ENCODE measurements at places on chromosomes 6 and 20. TPM values are rescaled to one million over a fixed set of nuclear protein-coding genes. Genes with fewer than 3 reads are reported as not detected.

- no peak for DNase-seq
Observed at GRCh38 chr20:54040531-54040930, 29.9 kb downstream of the BCAS1 start.

- no peak for DNase-seq
Observed at GRCh38 chr6:63649847-63650265, 14.3 kb downstream of the PHF3 start.

DNA sequence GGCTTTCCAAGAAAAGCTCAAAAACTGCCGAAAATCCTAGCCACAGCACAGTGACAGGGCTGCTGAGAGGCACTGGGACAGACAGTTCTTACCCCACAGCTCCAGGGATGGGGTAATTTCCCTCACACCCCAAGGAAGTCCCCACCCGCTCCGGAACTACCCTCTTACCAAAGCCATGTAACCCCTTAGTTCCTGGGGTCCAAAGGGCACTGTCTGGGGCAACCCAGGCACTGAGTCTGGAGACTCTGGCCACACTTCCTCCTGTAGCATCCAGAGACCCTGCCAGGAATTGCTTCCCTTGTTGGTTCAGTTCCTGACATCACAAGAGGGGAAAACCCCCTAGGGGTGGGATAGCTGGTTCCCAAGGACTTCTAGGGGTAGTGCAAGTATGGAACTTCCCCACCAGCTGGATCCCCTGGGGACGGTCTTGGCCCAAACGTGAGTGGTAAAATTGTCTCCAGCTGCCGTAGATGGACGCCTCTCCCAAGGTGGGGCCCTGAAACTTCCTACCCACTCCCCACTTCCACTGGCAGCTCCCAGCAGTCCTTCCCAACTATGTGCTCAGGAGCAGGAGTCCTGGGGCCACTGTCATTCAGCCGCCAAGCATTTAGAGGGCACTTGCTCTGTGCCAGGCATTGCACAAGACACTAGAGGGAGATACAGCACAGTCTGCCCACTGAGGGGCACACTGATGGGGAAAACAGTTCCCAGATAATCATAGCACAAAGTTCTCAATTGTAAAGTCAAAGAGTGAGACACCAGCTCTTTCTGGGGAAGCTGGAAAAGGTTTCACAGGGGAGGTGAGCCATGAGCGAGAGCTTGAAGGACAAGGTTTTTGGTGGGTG lies 17.2 kb upstream of the HCK start:
- DNase-seq, result no peak

DNA sequence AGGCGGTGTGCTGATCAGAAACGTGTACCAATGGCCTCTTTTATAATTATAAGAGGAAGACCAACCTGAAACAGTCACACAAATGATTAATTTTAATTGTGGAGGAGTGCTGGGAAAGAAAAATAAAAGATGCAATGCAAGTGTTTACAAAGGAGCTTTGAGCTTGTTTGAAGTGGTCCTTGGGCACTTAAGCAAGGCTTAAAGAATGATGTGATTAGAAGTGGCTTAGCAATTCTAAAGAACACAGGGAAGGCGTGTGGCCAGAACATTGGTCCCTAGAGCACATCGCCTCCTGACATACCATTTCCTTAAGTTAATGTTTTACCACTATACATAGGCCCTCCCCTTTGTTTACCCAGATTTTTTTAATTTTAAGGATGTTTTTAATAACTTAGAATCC lies 26.1 kb downstream of the PTPN1 start:
- no peak for DNase-seq

DNA sequence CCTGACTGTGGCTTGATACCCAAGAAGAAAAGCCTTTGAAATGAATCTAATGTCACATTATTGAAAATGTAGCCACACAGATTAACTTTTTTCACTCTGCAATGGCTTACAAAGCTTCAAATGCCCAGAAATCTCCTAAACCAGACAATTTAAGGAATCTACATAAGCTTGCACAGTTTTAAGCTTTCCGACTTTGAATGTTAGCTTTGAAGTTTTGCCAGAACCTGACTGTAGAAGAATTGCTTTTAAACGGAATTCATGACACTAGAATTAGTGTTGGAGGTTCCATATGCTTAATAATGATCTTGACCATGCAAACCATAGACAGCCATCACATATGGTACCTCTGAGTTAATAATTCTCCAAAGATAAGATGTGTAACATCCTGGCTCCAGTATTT lies 798.5 kb upstream of the EPHA7 start:
- DNase-seq, result no peak

DNA sequence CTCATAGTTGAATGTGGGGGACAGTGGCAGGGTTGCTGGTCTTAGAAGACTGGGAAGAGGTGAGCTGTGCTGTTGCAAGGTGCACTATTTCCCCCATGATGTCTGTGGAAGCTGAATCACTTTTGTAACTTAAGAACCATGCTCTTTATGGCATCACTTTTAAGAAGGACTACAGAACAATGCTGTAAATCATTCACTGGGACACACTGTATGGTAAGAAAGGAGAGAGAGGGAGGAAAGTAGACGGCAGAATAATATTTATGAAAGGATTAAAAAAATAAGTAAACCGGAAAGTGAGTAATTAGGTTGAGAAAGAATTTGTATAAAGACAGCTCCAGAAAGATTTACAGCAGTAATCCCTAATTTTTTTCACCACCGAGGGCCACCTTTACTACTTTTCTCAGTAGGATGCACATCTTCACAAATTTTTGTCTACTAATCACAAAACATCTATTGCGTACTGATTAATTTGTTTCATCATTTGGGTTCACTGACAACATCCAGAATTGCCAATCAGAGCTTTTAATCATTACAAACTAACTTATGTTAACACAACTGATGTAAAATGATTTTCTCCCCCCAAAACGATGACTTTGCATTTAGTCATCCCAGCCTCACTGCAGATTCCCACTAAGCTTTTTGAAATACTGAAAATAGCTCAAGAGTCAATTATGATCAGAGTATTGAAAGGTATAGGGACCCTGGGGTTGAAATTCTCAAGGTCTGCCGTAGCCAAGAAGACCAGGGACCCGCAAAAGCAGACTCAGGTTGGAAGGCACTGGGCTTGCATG lies 560.7 kb upstream of the NOX3 start:
- DNase-seq, result no peak

DNA sequence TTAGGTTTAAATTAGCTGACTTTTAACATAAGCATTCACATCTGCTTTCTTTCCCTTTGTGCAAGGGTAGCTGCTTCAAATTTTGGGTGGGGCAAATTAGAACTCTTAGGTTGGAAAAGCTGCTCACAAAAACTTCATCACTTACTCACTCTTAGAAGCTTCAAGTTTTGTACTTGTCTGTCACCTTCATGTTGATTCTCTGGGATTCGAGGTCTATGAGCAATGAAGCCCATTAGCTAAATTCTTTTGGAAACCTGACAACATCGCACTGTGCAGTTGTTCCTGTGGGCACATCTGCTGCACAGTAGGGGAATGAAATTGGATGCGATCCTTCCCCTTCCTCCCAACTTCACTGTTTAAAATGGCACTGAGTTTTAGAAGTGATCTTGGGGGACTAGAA lies 156.1 kb downstream of the UBE3D start:
- DNase-seq, result peak; percentile 28

DNA sequence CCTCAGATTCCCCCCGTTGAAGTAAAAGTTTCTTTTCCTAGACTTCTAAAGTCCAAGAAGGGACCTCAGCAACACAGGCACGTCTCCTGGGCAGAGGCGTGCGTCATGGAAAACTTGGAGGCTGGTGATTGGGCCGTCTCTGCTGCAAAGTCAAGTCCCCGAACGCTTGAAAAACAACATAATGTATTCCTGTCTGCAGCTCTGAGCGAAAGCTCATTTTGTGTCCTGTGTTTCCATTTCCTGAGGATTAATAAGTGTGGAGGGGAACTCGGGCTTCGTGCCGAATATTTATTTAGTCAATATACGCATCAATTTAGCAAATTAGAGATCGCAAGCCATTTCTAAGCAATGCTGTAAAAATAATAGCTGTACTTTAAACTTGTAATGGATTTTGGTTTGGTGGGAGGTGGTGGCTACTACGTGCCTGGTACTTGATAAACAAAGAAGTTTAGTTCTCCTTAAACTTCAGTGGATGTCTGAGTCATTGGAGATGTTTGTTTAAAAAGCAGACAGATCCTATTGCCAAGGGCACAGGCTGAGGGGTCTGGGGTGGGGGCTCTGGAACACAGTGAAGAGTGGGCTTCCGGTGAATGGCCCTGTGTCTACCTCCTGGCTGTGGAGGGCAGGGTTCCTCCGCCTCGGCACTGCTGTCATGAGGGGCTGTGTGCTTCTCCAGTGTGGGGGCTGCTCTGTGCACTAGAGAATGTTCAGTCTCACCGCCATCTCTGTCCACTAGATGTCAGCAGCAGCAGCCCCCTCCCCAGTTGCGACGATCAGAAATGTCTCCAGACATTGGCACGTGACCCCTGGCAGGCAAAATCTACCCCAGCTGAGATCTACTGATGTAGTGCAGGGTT lies 21.8 kb downstream of the PCK1 start:
- peak; percentile 46 for DNase-seq

DNA sequence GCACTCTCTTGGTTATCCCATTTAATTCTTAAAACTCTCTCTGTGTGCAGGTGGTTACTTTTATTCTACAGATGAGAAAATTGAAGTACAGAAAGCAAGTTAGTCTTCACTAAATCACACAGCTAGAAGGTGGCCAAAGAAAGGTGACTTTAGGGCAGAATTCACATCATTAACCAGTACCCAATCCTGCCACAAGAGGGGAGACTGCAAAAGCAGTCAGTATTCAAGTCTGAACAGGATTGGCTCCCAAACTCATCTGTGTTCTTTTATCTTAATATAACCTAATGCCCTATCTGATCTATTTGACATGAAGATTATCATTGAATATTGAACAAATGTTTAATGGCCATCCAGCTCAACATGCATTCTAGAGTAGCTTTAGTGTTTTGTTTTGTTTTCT lies 225.3 kb upstream of the FAM83B start:
- DNase-seq, result no peak

DNA sequence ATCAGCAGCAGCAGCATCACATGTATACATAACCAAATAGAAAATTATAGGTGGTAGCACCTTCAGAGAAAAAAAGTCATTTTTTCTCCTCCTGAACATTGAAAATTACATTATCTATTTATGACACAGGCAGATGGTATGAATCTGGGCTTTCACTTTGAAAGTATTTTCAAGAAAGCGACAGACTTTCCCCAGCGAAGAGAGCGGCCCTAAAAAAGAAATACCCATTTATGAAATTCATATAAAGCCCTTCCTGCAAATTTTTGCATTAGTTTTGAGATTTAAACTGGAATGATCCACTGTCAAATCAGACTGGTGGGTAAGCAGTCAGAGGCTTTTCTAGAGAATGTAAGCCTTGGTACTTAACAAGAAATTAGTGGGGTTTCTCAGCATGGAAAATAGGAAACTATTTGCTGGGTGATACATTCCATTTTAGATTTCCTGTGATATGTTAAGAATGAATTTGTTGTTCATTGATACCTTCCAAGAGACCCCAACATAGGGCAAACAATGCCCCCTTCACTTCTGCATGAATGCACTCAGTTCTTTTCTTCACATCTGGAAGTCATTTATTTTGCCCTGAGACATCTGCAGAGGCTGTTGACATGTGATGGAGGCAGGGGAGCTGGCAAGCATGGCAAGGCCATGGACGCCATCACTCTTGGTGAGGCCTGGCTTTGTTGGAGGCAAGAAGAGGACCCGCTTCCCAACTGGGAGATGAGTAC lies 147.0 kb downstream of the LINC00237 start:
- no peak for DNase-seq

DNA sequence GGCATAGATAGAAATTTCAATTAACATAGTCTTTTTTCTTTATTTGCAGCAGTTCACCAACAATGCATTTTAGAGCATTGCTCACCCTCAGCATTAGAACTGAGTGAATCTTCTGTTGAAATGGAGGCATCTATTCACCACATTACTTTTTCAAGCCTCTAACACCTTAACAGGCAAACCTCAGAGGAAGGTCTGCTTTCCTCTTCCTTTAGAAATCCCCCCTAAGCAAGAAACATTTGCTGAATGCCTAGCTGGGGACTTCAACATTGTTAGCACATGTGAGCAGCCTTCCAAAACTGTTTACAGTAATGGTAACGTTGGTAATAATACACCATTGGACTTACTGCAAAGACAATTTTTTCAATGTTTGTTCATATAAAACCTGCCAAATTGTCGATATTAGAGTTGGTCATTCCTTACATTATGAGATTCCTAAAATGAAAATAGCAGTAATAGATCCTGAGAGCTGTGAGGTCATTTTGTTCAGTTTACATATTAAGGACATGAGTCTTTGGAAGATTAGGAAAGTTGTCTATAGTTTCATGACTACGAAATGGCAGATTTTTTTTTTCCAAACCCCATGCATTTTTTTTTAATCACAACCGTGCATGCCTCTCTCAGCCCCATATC lies 20.6 kb upstream of the AKIRIN2 start:
- no peak for DNase-seq

GRCh38 chr6:133966654-133967329 lies 13.8 kb downstream of the TBPL1 start:
- DNase-seq, result no peak

- DNase-seq, result no peak
Observed at GRCh38 chr20:32988008-32988407, 16.2 kb downstream of the SUN5 start.

GRCh38 chr20:48984575-48985219 lies 61.4 kb upstream of the CSE1L start:
- no peak for DNase-seq

DNA sequence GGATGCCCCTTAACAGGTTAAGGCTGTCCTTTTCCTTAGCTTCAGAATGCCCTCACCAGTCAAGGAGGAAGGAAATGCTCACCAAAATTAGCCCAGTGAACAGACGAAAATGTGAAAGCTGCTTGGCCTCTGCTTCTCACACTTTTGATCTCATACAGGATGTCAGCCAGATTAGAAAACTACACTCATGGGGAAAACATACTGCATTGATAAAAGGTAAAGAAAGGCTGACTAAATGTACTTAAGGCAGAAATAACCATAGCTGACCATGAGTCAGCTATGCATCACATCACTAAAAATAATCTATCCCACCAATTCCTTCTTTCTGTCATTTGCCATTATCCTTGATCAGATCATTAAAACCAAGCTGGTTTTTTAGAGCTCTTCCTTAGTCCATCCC lies 198.4 kb upstream of the TENT5A start:
- peak; percentile 86 for DNase-seq

DNA sequence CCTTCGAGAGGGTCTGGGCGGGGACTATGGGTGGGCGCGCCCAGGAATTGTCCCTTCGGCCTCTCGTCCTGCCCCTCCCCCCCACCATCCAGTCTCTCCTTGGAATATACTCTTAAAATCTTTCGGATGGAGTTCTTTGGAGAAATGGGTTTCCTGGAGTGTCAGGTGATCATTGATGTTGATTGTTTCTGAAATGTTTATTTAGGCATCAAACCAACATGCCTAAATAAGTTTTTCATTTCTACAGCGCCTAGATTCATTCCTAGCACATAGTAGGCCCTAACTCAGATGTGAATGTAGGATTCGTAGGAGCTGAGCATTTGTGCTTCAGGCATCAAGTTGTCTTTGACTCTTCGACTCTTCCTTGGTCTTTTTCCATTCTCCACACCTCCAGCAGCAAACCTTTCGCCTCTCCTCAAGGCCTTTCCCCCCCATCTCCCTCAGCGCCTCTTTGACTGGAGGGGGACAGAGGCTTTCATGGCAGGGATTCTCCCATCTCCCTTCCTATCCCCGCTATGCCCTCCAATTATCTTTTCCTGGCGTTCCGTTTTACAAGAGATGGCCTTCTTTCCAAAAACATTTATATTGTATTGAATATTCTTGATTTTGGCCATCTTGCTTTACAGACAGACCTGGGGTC lies 610 bp downstream of the CASP8AP2 start:
- DNase-seq, result no peak

- DNase-seq, result no peak
Observed at GRCh38 chr6:84242265-84242664, 14.8 kb upstream of the CEP162 start.

OPRL1 gene
- total RNA-seq, result 2.6 TPM

C4A gene
- 46.0 TPM for total RNA-seq

FAM83C gene
- not detected for total RNA-seq

GSTA5 gene
- total RNA-seq, result not detected

MUCL3 gene
- total RNA-seq, result not detected

Data from fibroblast of lung (primary cell).